ENCODE measurements at places on chromosomes 3 and 15.

DNA sequence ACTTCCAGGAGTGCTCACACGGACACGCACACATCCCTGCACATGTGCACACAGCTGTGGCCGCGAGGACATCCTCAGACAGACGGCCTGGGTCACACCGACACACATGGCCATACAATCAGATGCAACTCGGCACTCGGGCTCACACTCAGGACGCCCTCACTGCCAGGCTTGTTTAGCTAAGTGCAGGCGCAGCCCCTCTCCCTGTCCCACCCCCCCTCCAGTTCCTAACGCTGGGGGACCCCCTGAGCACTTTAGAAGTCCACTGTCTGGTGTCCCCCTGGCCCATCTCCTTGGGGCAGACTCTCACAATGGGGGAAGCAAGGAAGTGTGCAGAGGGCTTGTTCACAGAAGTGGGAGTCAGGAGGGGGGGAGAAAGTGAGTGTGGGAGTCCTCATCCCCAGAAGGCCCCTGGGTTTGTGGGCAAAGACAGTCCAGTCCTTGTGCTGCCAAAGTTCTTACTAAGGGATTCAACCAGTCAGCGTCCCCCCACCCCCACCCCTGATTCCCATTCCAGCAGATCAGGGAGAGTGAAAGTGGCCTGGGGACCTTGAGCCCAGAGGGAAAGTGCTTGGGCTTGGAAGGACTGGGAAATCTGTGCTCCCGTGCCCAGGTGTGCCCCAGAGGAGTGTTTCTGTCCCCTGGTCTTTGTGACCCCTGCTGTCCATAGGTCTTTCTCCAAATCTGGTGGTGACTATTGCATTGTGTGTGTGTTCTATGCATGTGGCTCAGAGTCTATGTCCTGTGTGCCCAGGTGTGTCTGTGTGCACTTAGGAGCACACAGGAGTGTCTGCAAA is 767 bp upstream of the GATA2 start:
- no peak for DNase-seq

- no peak for DNase-seq
These were observed 854.1 kb downstream of the ROBO1 start for GRCh38 chr3:78913711-78914110.

- DNase-seq, result no peak
These were observed 348.7 kb downstream of the NTRK3 start for GRCh38 chr15:87907676-87908446.

DNA sequence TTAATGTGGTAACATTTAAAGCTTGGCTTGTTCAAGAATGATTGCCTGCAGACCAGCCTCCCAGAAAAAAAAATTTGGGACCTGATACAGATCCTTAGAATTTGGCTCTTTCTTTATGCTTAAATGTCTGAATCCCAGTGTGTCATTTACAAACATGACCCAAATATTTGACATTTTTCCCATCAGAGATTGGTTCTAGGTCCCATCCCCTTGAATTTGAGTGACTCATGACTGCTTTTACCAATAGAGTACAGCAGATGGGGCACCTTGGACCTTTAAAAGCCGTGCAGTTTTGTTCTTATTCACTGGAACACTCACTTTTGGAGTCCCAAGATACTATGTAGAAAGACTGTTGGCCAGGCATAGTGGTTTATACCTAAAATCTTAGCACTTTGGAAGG is 231.6 kb downstream of the ZIC1 start:
- DNase-seq, result no peak

GRCh38 chr3:30314757-30315325 is 291.6 kb upstream of the TGFBR2 start:
- DNase-seq, result no peak

- DNase-seq, result no peak
These were observed 8.0 kb downstream of the SH3BP5 start for GRCh38 chr3:15324379-15324808.

DNA sequence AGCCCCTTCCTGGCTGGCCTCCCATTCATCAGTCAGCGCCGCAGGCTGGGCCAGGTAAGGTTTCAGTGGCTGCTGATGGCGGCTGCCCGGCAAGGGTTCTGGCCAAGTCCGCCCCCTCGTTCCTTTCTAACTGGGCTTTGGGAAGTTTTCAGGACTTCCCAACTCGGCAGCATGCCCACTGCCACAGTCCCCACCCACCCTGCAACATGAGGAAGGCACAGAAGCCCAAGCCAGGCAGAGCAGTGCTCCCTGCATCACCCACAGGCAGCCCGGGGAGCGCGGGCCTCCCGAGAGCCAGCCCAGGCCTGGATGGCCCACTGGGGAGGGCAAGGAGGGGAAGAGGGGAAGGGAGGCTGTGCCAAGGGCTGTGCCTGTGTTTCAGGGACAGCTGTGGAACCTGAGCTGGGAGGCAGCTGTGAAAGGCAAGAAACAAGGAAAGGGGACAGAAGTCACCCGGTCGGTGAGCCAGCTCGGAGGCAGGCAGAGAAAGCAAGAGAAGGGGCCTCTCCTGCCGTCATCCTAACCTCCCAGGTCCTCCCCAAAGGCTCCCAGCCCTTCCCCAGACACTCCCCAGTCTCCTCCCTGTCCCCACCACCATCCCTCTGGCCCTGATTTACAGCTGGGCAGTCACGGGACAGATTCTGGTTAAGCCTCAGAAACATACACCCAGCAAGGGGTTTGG is 73.9 kb downstream of the CPN2 start:
- DNase-seq, result no peak

GRCh38 chr15:39454189-39454986 is 126.5 kb upstream of the THBS1 start:
- no peak for DNase-seq

GRCh38 chr3:32584660-32585059 is 14.0 kb upstream of the DYNC1LI1 start:
- DNase-seq, result no peak

- DNase-seq, result no peak
These were observed 85.4 kb upstream of the ABHD2 start for GRCh38 chr15:89002830-89003229.

- DNase-seq, result peak; percentile 37
These were observed 581 bp downstream of the SH3BP5 start for GRCh38 chr3:15331606-15332404.

DNA sequence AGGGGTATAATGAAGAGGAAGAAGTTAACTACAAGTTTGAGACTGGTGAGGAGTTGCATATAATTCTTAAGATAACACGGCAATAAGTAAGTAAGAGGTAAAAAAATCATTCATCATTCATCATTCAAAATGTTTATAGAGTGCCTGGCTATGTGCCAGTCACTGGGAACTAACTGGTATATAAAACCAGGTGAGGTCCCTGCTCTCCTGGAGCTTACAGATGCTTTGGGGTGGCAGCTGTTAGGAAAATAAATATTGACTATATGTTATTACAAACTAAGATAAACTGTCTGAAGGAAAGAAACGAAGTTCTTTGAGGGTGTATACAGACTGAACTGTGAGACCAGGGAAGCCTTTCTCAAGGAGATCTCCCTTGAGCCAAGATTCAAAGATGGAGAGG is 2.9 kb downstream of the CASR start:
- DNase-seq, result no peak

- DNase-seq, result no peak
These were observed 5.0 kb downstream of the CHST13 start for GRCh38 chr3:126528800-126529541.

GRCh38 chr3:46913644-46914043 is 36.1 kb downstream of the PTH1R start:
- no peak for DNase-seq

GRCh38 chr3:34998902-34999301 is 640.4 kb upstream of the ARPP21 start:
- no peak for DNase-seq

DNA sequence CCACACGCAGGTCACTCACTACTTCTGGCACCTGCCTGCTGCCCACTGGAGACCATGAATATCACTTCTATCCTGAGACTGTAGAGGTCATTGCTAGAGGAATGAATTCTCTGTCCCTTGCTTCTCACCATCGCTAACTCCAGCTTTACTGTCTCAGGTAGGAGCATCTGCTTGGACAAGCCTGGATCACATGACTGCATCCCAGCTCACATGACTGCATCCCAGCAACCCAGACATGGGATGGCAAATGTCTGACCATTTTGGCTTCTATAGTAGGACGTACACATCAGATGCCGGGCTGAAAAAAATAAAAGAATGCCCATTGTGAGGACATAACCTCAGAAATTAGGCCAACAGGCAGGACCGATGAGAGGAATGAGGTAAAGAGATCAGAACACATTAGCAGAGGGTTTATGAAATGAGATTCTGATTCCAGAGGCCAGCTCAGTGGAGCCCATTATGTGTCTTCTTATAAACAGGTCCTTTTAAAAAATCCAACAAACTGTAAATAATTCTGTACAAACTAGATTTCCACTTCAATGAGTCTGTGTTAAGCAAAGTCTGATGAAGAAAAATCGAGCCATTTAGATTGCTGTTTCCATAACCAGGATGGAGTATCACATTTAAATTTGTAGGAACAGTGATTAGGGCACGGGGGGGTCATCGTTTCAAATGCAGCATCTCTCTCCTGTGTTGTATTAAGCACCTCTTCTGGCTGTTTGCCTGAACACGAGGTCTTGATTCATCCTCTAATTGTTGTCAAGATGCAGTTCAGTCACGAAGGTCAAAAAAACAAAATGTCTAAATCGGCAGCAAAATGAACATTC is 126.7 kb downstream of the MTHFS start:
- no peak for DNase-seq

DNA sequence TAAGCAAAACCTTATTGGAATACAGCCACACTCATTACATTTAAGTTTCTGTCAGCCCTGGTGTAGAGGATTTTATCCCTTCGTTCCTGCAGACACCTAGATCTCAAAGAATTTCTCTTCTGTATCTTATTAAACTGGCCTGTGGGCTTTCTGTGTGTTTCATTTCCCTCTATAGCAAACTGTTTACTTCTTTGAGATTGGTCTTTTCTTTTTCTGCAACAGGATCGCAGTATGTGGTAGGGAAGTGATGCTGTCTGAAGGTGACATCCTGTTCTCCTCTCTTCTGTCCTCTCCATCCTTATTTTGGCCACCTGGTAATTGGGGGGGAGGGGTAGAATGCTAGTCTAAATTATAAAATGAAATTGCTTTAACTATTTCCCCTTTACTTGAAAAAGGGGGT is 25.5 kb downstream of the ATP1B3 start:
- no peak for DNase-seq

GRCh38 chr3:11185564-11186317 is 31.4 kb downstream of the HRH1 start:
- DNase-seq, result peak; percentile 58

GRCh38 chr3:2861920-2862319 is 248.3 kb downstream of the IL5RA start:
- no peak for DNase-seq

GRCh38 chr15:63030101-63030551 is 12.4 kb upstream of the TPM1 start:
- DNase-seq, result no peak

DNA sequence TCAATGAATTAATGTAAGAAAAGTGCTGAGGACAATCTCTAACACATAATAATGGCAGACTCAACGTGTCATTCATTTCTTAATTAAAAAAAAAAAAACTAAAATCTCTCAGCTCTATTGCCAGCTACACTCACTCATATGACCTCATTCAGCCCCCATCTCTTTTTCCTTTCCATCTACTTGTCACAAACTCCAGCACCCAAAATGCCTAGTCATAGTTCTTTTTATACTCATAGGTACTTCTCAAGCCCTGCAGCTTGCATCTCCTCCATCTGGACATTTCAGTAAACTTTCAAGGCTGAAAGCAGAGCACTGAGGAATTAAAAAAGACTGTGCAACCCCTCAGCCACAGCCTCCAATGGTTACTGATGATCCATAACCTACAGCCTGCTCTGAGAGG is 109.8 kb downstream of the PLCH1 start:
- DNase-seq, result no peak

- no peak for DNase-seq
These were observed 3.1 kb downstream of the ARPIN start for GRCh38 chr15:89909611-89910010.

GRCh38 chr3:149891621-149892020 is 78.6 kb downstream of the RNF13 start:
- DNase-seq, result no peak

DNA sequence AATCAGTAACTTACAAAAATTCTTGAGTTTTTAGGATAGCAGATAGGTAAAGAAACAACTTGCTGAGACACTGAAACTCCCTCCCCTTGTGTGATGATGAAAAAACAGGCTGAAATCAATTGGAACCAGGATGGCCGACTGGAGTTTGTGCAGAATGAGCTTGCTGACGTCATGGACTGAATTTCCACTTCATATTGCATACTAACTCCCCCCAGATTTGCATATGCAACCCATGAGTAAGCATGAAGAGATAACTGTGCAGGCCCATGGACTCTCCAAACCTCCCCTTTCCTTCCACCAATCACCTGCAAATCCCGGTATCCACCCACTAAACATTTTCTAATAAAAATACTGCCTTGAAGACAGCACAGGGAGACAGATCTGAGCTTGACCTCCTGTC is 82.0 kb upstream of the SCN5A start:
- DNase-seq, result no peak

DNA sequence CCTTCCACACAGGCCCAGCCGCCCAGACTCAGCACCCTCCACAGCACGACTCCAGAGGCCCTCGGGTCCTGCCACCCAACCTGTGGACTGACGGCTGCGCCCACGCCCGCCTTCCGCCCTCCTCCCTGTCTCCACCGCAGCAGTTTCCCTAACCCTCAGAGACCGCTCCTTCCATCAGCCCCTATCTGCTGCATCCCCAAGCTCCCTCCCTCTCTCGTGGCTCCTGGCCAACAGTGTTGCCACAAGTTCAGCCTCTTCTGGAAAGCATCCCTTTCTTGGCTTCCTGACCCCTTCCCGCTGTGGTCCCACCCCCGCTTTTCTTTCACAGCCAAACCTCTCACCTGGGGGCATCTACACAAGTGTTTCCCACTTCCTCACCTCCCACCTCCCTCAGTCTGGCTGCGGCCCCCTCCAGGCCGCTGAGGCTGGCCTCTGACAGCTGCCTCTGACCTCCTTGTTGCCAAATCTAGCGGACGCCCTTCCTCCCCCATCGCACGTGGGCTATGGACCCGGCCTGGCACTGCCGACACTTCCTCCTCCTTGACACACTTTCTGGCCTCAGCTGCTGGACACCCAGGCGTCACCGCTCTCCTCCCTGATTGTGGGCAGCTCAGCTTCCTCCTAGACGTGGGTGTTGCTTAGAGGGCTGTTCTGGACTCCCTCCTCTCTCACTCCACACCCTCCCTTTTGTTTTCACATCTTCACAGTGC is 168.8 kb upstream of the TLE3 start:
- no peak for DNase-seq

- no peak for DNase-seq
These were observed 53.1 kb downstream of the SLC4A7 start for GRCh38 chr3:27431116-27431515.

GRCh38 chr3:27653803-27654558 is 68.1 kb downstream of the EOMES start:
- DNase-seq, result no peak

Measured in 8988T (cell line).